GM23248 (cell line): ENCODE measurements at places on chromosomes 16 and 17. TPM values are rescaled to one million over a fixed set of nuclear protein-coding genes. Genes with fewer than 3 reads are reported as not detected.
A peak's percentile ranks its signal among the peaks of the same experiment; 100 is the strongest.

DNA sequence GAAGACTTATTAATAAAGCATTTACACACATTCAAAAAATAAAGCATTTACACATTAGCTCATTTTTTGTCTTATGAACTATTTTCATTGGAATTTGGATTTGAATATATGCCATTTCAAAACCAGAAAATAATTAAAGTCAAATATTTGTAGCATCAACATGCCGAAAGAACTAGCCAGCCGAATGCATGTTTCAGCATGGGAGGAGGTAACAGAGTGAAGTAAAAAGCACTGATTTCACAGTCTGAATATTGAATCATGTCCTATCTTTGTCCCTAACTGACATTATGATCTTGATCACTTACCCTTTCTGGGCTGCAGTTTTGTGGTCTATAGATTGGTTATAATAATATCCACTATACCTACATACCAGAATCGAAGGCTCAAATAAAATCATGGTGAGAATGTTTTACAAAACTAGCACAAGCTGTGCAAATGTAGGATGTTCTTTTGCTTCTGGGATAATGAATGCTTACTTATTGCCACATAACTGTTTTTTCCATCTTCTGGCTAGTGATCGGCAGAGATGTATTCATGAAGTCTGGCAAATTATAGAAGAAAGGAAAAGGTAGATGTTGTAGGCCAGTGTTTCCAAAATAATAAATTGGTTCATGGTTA, 84.7 kb downstream of the TUBD1 start:
- H3K27me3 ChIP-seq: no peaks in the 10 kb centered on the region
- H3K36me3 ChIP-seq: no peaks in the 10 kb centered on the region; the same call in 1 of the 2 replicates
- peak overlapping the region; percentile 52 for H3K4me3 ChIP-seq
- peaks cover 86% of the 10 kb centered on the region for H3K4me1 ChIP-seq
- peak overlapping the region; percentile 91 for H3K27ac ChIP-seq
- DNase-seq: peak; percentile 78

DNA sequence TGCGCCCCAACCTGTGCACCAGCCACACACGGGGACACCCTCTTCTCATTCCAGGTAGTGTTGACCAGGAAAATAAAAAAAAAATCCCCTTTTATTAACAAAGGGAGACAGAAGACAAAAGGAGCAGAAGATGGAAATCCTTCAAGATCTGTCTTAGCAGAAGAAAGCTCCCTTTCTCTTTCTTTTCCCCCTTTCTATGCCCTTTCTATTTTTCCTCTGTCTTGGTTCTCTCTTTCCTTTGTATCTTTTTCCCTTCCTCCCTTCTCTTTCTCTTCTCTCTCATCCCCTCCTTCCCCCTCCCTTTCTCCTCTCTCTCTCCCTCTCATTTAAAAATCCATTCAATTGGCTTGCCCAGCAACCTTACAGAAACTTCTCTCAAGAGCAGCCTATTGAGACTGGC, 254.1 kb upstream of the ZFHX3 start:
- H3K36me3 ChIP-seq: no peaks in the 10 kb centered on the region
- H3K4me3 ChIP-seq: no peak overlapping the region
- no peak overlapping the region for H3K27ac ChIP-seq
- H3K4me1 ChIP-seq: peaks cover 3% of the 10 kb centered on the region; the same call in 1 of the 2 replicates
- H3K27me3 ChIP-seq: peaks cover 39% of the 10 kb centered on the region

DNA sequence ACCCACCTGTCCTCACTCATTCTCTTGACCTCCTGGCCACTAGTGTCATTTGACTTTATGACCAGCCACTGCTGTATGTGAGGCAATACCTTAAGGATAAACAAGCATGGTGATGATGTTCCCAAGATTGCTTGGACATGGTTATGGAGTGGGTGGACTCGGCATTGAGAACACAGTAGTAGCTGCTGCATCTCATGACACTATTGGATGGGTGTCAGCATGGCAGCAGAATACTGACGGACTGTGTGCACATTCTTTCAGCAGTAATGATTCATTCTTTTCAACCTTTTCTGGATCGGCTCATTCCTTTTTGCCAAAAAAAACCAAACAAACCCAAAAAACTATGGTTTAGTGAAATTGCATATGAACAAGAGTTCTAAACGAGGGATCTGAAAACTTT, 13.5 kb downstream of the SPECC1 start:
- peak; percentile 18 for DNase-seq
- no peaks in the 10 kb centered on the region for H3K36me3 ChIP-seq
- no peaks in the 10 kb centered on the region for H3K4me1 ChIP-seq
- no peak overlapping the region for H3K4me3 ChIP-seq
- peaks cover 3% of the 10 kb centered on the region for H3K27me3 ChIP-seq

DNA sequence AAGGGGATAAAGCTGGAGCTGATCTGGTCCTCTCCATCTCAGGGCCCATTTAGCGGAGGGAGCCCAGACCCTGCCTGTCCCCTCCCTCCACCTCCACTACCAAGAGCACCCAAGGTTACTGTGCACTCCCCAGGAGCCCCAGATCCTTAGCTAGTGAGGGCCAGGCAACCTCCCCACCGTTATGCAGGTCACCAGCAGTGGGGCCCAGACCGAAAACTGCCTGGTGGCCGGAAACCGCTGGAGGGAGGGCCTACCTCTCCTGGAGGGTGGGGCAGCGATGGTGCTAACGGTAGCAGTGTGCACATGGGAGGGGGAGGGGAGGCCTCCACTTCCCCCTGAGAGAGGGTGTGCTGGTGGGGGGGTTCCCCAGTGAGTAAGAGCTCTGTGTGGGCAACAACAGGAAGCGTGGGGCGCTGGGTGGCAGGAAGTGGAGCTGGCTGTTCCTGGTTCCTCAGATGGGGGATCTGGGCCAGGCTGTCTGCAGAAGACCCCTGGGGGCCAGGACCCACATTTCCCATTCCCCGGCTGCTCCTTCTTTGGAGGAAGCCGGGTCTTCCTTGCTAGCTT, 4.4 kb downstream of the FMNL1 start:
- no peak overlapping the region for H3K27ac ChIP-seq
- DNase-seq: no peak
- peaks cover 41% of the 10 kb centered on the region for H3K4me1 ChIP-seq
- no peaks in the 10 kb centered on the region for H3K36me3 ChIP-seq
- no peaks in the 10 kb centered on the region for H3K27me3 ChIP-seq
- H3K4me3 ChIP-seq: no peak overlapping the region

DNA sequence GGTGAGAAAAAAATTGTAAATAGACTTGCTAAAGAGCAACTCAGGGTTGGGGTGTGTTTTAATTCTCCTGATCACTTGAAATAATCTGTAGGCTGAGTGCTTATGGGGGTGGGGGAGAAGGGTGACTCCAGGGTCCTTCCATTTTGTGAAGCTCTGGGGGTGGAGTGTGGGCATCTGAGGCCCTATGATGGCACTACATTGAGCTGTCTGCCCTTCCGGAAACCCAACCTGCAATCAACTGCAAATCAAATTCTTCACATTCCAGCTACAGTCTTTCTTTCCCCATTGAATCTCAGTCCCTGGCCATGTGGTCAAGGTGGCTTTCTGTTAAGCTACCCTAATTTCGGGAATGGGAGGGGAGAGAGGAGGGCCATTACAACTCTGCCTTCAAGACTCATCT, 6.0 kb upstream of the CDC6 start:
- H3K36me3 ChIP-seq: peaks cover 34% of the 10 kb centered on the region
- peaks cover 21% of the 10 kb centered on the region for H3K4me1 ChIP-seq
- DNase-seq: no peak
- no peaks in the 10 kb centered on the region for H3K27me3 ChIP-seq
- H3K4me3 ChIP-seq: no peak overlapping the region

DNA sequence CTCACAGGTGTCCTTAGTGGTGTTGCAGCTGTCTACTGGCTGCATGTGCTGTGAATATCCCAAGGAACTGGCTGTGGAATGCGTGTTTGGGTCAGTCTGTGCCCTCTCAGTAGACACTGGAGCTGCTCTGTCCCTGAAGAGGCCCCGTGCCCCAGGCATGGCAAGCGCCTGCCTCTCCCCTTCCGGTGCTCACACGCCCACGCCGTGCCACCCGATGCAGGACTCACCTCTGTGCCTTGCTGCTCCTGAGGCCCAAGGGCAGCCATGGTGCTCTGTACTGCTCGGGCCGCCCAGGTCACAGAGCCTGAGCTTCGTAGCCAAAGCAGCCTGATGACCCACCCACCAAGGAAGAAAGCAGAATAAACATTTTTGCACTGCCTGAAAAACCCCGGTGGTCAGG, 10.0 kb downstream of the RGS11 start:
- no peaks in the 10 kb centered on the region for H3K36me3 ChIP-seq
- H3K4me3 ChIP-seq: no peak overlapping the region
- H3K27ac ChIP-seq: no peak overlapping the region
- DNase-seq: no peak
- H3K4me1 ChIP-seq: no peaks in the 10 kb centered on the region

DNA sequence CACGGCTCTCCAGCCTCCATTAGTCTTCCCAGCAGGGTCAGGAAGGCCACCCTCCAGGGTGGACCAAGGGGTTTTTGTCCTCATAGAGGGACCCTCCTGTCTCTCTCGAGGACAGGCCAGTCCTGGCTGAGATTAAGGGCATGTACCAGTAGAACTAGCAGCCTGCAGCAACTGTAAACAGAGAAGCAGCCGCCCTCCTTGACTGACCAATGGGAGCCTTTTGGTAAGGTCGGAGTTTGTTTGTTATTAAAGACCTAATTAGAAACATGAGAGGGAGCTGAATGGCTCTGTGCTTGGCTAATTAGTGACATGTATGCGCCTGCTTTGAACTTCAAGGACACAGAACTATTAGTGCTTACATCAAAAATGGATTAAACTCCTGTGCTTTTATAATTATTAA, 80.0 kb downstream of the CCDC182 start:
- DNase-seq: no peak
- no peak overlapping the region for H3K27ac ChIP-seq
- H3K4me3 ChIP-seq: no peak overlapping the region
- no peaks in the 10 kb centered on the region for H3K36me3 ChIP-seq
- no peaks in the 10 kb centered on the region for H3K27me3 ChIP-seq
- peaks cover 18% of the 10 kb centered on the region for H3K4me1 ChIP-seq

GRCh38 chr17:17385491-17385890, 82.3 kb downstream of the NT5M start:
- DNase-seq: no peak
- H3K36me3 ChIP-seq: no peaks in the 10 kb centered on the region
- peaks cover 25% of the 10 kb centered on the region for H3K27me3 ChIP-seq
- H3K4me1 ChIP-seq: no peaks in the 10 kb centered on the region

GRCh38 chr17:28725166-28725659, 820 bp downstream of the TLCD1 start:
- peaks cover 34% of the 10 kb centered on the region; the same call in 1 of the 2 replicates for H3K36me3 ChIP-seq
- DNase-seq: peak; percentile 73
- H3K4me3 ChIP-seq: peak overlapping the region; percentile 74
- H3K4me1 ChIP-seq: peaks cover 41% of the 10 kb centered on the region

DNA sequence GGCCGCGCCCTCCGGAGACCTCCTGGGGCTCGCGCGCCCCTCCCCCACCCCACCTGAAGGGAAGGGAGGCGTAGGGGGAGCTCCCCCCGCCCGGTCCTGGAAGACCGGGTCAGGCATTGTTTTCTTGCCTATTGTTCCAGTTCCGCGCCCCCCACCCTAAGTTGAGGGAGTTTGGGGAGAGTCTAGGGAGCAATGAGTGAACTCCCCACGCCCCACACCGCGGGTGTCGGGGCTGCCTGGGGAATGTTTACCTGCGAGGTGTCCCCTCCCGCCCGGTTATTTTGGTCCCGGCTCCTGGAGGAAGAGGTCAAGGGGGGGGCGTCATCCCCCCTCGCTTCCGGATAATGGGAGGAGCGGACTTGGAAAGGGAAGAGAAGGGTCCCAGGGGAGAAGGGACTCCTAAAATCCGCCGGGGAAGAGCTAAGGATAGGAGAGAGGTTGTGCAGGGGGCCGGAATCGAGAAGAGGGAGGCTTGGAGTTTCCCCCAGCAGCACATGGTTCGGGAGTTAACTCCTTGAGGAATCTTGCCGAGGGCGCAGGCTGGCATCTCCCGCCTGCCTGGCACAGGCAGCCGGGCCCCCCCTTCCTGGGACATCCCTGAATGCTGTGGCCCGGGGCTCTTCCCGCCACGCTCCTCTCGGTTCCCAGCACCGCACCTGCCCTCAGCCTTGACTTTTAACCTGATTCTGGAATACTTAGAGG, 881 bp downstream of the MLLT6 start:
- peak overlapping the region; percentile 90 for H3K4me3 ChIP-seq
- peaks cover 15% of the 10 kb centered on the region; the same call in 1 of the 2 replicates for H3K4me1 ChIP-seq
- no peaks in the 10 kb centered on the region for H3K36me3 ChIP-seq
- DNase-seq: peak; percentile 59

- H3K27me3 ChIP-seq: no peaks in the 10 kb centered on the region
- H3K36me3 ChIP-seq: no peaks in the 10 kb centered on the region
- H3K4me3 ChIP-seq: no peak overlapping the region
- no peak overlapping the region for H3K27ac ChIP-seq
These were observed 8.8 kb downstream of the PNMT start for GRCh38 chr17:39677072-39677471.

- DNase-seq: peak; percentile 40
- H3K4me3 ChIP-seq: no peak overlapping the region
- no peak overlapping the region for H3K27ac ChIP-seq
- H3K27me3 ChIP-seq: peaks cover 5% of the 10 kb centered on the region; the same call in 1 of the 2 replicates
These were observed 33.5 kb upstream of the MON1B start for GRCh38 chr16:77157346-77158058.

DNA sequence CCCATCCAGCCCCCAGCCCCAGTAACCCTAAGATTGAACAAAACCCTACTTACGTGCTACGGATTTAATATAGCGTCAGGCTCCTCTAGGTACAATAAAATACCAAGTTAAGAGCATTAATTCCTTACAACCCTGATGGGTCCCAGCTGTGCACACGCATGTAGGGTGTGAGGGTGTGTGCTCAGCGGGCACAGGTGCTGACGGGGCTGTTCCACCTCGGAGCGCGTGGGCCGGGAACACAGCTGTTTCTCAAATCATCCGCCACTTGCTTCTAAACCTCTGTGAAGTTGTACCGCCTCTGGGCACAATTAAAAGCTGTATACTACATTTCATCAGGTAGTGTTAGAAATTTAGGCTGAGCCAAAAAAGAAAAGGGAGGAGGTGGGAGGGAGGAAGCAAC, 478.6 kb downstream of the MAF start:
- H3K4me1 ChIP-seq: no peaks in the 10 kb centered on the region
- no peaks in the 10 kb centered on the region for H3K27me3 ChIP-seq
- no peak overlapping the region for H3K4me3 ChIP-seq
- no peak overlapping the region for H3K27ac ChIP-seq

GRCh38 chr16:21666772-21667171, 3.0 kb downstream of the OTOA start:
- H3K36me3 ChIP-seq: no peaks in the 10 kb centered on the region
- no peak for DNase-seq
- H3K4me1 ChIP-seq: no peaks in the 10 kb centered on the region

GRCh38 chr16:17377360-17378324, 93.1 kb downstream of the XYLT1 start:
- H3K27ac ChIP-seq: no peak overlapping the region

- H3K4me1 ChIP-seq: peaks cover 22% of the 10 kb centered on the region
- H3K27me3 ChIP-seq: no peaks in the 10 kb centered on the region
- H3K36me3 ChIP-seq: peaks cover 5% of the 10 kb centered on the region; the same call in 1 of the 2 replicates
- DNase-seq: peak; percentile 84
- peak overlapping the region; percentile 82 for H3K4me3 ChIP-seq
- peak overlapping the region; percentile 76 for H3K27ac ChIP-seq
These were observed 834 bp downstream of the FLYWCH1 start for GRCh38 chr16:2912330-2913199.

STARD3 gene
- 34.0 and 41.0 TPM in 2 replicates for total RNA-seq

VASN gene
- 223 and 234 TPM in 2 replicates for total RNA-seq

PDILT gene
- total RNA-seq: not detected in 2 replicates

TP53TG3B gene
- total RNA-seq: not detected in 2 replicates

RNF43 gene
- under 0.01 TPM in 1 of 2 replicates, not detected in the other for total RNA-seq

TSNAXIP1 gene
- total RNA-seq: 0.65 and 2.4 TPM in 2 replicates

CRHR1 gene
- total RNA-seq: not detected in 2 replicates

EIF5A gene
- total RNA-seq: 869 and 956 TPM in 2 replicates

GPR179 gene
- not detected in 2 replicates for total RNA-seq

NT5M gene
- 0.63 and 5.1 TPM in 2 replicates for total RNA-seq

NXPH3 gene
- total RNA-seq: 0.76 and 1.4 TPM in 2 replicates

BCO1 gene
- total RNA-seq: not detected in 2 replicates

LRRC45 gene
- total RNA-seq: 14.8 and 15.3 TPM in 2 replicates
